ENCODE measurements at places on chromosomes 6 and 20.

GRCh38 chr6:46057792-46058191, 42.1 kb upstream of the CLIC5 start:
- no peak for DNase-seq

- no peak for DNase-seq
Observed at GRCh38 chr6:9999796-10000195, 415.1 kb downstream of the TFAP2A start.

DNA sequence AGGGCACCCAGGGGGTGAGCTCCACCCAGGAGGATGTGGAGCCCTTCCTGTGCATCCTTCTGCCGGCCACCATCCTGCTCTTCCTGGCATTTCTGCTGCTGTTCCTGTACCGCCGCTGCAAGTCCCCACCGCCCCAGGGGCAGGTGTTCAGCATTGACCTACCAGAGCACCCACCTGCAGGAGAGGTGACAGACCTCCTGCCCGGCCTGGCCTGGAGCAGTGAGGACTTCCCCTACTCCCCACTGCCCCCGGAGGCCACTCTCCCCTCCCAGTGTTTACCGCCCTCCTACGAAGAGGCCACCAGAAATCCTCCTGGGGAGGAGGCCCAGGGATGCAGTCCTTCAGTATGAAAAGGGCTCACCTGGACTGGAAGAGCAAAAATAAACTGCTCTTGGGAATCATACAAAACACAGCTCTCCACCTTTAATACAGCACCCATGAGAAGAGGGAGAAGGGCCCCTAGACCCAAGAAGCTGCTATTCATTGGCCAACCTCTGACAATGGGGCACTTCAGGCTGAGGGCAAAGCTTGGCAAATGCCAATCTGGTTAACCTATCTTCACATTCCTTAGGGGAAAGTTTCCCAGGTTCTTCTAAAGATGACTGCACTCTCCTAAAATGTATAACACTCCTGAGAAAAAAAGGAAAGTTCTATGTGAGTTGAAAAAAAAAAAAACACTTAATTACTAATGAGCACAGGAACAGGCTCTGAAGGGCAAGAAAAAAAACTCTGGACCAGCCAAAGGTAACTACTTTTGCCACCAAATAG, 5.0 kb downstream of the SMIM28 start:
- DNase-seq, result no peak

DNA sequence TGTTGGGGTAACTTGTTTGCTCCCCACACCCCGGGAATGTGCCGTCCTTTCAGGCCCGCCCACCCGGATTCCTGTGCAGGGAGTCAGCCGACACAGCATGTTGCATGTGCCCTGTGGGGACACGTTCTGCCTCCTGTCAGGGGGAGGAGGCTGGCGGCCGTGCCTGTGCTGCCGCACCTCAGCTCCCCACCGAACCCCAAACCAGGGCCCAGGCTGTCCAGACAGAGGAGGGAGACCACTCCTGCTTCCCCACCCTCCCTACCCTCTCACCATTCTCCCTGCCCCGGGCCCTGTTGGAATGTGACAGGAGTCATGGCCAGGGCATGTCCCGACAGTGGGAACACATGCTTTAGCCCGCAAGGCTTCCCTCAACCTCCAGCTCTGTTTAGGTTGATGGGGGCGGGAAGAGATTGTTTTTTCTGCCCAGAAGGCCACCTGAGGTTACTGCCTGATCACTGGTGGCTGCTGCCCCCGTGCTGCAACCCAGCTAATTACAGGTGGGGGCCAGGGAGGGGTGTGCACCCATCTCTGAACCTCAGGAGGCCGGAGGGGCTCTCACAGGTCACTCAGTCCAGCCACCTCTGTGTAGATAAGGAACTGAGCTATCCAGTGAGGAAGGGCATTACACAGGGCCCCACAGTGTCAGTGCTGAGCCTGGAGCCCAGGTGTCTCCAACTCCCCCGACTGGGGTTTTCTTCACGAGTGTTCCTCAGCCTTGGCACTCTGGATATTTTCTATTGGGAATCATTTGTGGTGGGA, 13.6 kb downstream of the LRRC73 start:
- DNase-seq, result no peak

DNA sequence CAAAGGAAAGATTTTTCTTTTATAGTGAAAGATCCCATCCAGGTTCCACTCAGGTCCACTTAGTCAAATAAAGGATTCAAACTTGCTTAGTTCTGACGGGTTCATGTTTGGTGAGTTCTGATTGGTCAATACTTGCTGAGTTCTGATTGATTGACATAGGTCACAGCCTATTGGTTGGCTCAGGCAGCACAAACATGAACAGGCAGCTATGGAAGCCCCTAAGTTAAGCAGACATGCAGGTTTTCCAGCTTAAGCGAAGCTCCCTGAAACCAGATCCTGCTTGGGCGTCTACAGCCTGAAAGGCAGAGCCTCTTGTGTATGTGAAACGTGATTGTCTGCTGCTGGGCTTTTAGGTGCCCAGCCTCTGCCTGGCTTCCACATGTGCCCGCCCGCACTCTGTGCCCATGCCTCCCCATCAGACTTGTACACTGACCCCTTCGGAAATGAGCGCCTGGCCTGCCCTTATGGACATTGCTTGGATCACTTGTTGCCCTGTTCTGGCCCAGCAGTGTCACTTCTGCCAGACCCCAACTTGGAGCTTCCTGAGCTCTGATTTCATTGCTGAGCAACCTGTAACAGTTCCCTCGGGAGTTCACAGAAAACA, 45.4 kb upstream of the ECI2 start:
- DNase-seq, result no peak

- DNase-seq, result no peak
Observed at GRCh38 chr6:11972806-11973205, 39.3 kb upstream of the HIVEP1 start.

DNA sequence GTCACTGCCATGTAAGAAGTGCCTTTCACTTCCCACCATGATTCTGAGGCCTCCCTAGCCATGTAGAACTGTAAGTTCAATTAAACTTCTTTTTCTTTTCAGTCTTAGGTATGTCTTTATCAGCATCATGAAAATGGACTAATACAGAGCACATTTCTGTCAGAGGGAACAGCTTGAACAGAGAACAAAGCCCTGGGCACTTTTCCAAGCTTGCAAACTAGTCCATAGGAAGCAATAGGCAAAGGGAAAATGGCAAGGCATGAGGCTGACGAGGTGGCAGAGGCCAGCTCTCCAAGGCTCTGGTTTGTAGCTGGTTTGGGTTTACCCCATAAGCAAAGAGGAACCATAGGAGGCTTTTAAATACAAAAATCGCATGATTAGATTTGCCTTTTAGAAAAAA, 185.1 kb upstream of the HDDC2 start:
- DNase-seq, result no peak

- DNase-seq, result no peak
Observed at GRCh38 chr6:85592033-85592432, 1.6 kb downstream of the SNX14 start.

GRCh38 chr6:156146891-156147290, 630.3 kb upstream of the ARID1B start:
- no peak for DNase-seq

GRCh38 chr6:30206152-30206551, 7.1 kb downstream of the TRIM26 start:
- no peak for DNase-seq

DNA sequence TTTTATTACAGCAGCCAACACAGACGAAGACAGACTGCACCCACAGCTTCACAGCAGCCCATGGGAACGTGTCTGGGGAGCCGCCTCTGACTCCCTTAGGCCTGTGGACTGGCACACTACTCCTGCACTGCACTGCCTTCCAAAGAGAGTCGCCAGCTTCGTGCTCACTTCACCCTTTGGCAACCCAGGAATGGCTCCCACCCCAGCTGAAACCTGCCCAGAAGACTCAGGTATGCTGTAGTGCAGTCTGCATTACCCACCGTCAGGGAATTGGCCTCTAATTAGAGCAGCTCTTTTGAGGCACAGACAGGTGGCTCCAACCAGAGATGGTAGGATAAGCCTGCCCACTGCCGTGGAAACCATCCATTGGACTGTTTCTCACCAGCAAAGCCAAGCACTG, 39.9 kb upstream of the FRMD1 start:
- DNase-seq, result no peak

DNA sequence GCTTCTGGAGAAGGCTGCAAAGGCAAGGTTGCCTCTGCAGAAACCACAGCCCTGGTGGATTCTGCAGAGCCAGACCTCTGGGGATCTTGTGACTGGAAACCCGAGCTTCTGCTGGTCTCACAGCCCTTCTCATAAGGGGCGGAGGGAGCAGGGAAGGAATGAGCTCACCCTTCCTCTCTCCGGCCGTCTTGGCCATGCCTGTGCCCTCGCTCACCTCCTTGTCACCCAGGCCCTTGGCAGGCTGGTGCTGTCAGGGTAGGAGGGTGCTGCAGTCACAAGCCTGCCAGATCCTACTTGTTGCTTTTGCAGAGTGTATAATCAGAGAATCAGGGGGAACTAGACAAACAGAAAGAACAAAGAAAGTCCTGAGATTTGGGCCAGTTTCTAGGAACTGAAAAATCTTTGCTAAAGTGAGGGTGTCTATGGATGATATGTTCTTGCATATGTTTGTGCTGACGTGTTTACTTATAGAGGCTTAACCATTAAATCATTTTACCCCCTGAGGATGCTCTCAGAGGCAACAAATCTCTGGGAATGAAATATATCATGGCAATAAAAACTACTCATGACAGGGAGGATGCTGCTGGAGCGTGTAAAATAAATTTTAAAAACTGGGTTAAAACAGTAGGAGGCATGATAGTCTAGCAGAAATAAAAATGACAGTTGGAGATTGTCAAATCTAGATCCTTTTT, 244.9 kb upstream of the SOX4 start:
- no peak for DNase-seq

- no peak for DNase-seq
Observed at GRCh38 chr6:83006270-83006905, 59.3 kb downstream of the UBE3D start.

GRCh38 chr20:11159728-11160127, 485.9 kb upstream of the JAG1 start:
- DNase-seq, result no peak

DNA sequence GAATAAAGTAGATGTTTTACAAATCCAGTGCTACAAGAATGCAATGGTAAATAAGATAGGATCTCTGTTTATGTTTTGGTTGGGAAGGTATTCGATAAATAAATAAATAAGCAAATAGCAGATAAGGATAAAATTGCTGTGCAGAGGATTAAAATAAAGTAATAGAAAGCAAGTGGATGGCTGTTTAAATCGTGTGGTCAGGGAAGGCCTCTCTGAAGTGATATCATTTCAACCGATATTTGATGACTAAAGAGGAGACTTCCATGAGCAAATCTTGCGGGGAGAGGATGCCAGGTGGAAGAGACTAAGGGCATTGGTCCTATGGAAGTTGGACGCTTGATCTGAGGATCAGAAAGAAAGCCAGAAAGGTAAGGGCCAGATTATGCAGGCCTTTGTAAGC, 92.0 kb upstream of the CCN2 start:
- no peak for DNase-seq

DNA sequence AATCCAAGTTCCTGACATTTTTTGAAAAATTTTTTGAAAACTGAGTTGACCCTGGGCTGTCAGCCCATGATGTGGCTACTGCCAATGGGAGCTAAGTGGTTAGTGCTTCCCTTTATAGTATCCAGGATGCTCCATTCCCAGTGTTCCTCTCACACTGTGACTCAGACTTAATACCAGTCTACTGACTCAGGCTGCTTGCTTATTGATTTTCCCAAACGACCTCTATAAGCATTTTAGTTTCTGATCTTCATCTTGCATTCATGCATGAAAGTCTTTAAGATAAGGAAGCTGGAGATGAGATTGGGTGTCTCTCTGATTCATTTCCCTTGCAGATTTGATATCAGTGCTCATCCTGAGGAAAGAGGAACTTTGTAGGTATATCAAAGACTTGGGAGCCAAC, 560.0 kb downstream of the TBC1D32 start:
- no peak for DNase-seq

GRCh38 chr6:50966986-50967385, 148.3 kb downstream of the TFAP2B start:
- no peak for DNase-seq

- no peak for DNase-seq
Observed at GRCh38 chr20:23128461-23129125, 42.5 kb upstream of the CD93 start.

DNA sequence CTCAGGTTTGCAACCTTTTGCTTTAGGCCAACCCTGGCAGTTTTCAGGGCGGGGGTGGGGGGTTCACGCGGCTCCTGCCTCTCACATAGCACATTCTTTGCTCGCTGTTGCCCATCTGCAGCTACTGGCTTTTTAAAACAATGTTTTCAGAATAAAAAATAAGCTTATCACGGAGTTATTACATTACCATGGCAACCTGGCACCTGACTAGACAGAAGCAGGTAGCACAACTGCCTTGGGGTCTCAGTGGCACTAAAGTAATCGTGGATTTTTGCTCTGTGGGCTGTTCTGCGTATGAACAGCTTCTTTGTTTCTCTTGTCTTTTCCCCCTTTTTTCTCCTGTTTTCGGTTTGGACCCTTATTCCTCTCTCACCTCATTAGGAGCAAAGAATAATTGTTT, 9.1 kb upstream of the MANBAL start:
- DNase-seq, result no peak

GRCh38 chr20:10423735-10424134, 10.3 kb downstream of the MKKS start:
- DNase-seq, result no peak

GRCh38 chr6:150451807-150452427, 83.1 kb downstream of the IYD start:
- no peak for DNase-seq

- no peak for DNase-seq
Observed at GRCh38 chr6:122717350-122717749, 62.2 kb upstream of the FABP7 start.

DNA sequence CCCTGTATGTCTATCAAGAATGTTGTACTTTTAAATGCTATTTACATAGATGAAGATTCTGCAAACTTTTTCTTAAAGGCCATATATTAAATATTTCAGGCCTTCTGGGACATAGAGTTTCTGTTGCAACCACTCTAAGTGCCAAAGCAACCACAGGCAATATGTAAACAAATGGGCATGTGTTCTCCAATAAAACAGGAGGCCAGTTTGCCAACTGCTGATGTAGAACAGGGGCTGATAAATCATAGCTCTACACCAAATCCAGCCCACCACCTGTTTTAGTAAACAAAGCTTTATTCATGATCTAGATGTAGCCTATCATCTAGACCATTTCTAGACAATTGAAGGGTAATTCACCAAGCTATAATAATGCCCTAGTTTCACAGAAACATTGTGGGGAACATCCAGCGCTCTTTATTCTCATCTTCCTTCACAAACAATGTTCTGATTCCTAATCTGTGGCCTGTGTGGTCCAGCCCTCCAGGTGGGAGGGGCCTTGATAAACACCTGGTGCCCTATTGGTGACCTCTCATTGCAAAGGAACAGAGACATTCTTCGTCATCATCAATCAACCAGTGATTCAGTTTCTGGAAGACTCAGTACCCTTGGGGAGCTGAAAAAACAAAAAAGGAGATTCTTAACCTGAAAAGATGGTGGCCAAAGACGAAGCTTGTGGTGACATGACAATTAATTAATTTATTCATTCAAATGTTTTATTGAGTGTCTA, 80.2 kb downstream of the PREP start:
- DNase-seq, result no peak

DNA sequence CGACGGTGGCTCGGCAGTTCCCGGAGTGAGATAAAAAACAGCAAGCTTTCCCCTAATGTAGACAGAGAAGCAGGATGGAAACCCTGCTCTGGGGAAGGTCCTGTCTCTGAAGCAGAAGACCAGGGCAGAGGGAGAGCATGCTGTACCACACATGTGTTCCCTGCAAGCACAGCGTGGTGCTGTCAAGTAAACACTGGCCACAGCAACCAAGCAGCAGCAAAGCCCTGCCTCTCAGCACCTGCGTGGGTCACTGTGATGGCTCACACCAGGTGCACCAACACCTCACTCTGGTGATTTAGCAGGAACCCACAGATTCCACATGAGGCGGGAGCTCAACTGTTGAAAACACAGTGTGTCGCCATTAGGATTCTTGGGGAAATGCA, 65.2 kb upstream of the TXNDC5 start:
- DNase-seq, result no peak
